Activated T-cell treated with anti-CD3 and anti-CD28 coated beads, Interleukin-2, amount 50 U/mL, for 4 hours (primary cell): ENCODE measurements at places on chromosomes 13 and 19. TPM values are rescaled to one million over a fixed set of nuclear protein-coding genes. Genes with fewer than 3 reads are reported as not detected.

Gene ATP8A2
- total RNA-seq, result 0.56 TPM

Gene MTMR6
- total RNA-seq, result 15.5 TPM

- no peak for DNase-seq
Observed at GRCh38 chr13:73741111-73741510, 393.1 kb downstream of the KLF12 start.

- no peak for DNase-seq
Observed at GRCh38 chr13:113604186-113604585, 19.6 kb downstream of the TFDP1 start.

- DNase-seq, result no peak
Observed at GRCh38 chr13:45796426-45797235, 54.9 kb downstream of the SIAH3 start.

DNA sequence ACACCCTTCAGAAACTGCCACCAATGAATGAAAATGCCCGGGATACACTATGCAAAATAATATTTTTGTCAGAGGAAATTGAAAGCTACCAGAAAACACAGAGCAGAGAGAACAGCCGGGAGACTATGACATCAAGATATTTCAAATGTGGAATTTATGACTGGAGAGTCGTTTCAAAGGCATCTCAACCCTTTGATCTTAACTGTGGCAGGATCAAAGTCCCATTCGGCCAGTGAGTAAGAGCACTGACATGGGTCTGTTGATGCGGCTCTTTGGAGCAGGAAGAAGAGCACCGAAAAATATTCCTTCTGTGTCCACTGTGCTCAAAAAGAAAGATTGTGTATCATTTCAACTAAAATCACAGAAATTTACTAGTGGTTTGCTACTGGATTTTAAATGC, 201.9 kb downstream of the RFC3 start:
- no peak for DNase-seq

- DNase-seq, result no peak
Observed at GRCh38 chr13:105655046-105655445, 880.4 kb downstream of the EFNB2 start.

DNA sequence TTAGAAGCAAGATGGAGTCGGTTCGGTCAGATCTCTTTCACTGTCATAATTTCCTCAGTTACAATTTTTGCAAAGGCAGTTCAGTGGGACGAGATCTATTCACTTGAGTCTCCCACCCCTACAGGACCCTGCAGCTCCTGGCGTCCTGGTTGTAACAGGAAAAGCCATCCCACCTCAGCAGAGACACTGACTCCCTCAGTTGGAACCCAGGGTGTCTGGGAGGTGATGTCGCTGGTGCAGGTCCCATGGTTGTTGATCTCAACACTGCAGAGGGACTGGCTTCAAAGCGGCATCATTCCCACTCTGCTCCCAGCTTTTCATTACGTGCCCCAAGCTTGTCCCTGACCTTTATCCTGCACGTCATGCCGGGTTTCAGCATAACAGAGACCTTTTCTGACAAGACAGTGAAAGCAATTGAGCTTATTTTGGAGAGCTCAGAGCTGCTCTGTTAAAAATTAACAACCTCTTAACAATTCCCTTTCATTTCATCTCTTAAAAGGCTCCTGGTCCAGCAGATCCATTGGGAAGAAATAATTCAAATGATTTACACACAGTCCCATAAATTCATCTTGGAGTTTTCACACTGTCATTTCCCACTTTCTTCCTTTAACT, 17.6 kb upstream of the COG3 start:
- no peak for DNase-seq
